ENCODE measurements at places on chromosomes 5 and 9.

- peak; percentile 84 for DNase-seq
These were observed 30.5 kb upstream of the UBAP2 start for GRCh38 chr9:34079181-34079580.

GRCh38 chr5:162240734-162241133, 173.2 kb downstream of the GABRG2 start:
- no peak for DNase-seq

DNA sequence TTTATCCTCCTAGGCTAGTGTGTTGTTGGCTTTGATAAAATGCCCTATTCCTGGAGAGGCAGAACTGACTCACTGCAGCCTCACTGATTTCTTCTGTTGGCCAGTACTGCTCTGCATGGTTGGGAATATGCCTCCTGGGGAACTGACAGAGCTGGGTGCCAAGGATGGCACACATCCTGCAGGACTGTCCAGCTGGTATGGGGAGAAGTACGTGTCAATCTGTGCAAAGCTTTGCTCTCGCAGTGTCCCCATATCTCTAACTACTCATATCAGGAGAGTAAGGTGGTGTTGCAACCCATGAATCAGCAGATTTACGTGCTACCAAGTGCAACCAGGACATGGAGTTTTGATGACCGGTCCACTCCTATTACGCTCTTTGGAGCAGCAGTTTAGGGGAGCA, 74.7 kb downstream of the TEK start:
- DNase-seq: peak; percentile 51

GRCh38 chr9:4287386-4287785, 12.5 kb downstream of the GLIS3 start:
- DNase-seq: peak; percentile 12

DNA sequence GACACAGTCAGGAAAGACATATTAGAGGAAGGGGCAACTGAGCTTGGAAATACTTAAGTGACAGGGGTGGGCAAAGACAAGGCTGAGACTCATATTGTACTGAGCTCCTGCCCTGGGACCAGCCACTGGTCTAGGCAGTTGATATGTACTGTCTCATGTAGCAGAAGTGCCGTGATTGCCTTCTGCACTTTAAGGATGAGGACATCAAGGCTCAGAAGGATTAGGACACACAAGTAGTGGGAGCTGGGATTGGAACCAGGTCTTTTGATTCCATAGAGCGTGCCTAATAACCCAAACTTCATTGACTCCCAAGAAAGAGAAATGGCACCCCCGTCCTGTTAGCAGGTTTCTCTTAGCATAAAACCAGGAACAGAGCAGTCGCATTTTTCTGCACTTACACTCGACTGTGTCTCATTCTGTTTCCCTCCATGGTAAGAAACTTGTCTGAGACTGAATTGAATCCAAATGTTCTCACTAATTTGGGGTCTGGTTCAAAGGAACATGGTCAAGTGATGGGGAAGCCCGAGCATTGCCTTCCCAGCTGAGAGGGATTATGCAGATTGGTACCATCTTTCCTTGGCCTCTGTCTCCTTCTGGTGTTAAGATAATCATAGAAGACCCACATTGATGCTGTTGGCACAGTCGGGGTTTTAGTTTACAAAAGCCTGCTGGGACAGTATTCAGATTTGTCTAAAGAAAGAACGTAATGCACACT, 70.4 kb downstream of the ANGPTL2 start:
- DNase-seq: no peak

GRCh38 chr5:152532714-152533113, 127.6 kb upstream of the NMUR2 start:
- peak; percentile 47 for DNase-seq

DNA sequence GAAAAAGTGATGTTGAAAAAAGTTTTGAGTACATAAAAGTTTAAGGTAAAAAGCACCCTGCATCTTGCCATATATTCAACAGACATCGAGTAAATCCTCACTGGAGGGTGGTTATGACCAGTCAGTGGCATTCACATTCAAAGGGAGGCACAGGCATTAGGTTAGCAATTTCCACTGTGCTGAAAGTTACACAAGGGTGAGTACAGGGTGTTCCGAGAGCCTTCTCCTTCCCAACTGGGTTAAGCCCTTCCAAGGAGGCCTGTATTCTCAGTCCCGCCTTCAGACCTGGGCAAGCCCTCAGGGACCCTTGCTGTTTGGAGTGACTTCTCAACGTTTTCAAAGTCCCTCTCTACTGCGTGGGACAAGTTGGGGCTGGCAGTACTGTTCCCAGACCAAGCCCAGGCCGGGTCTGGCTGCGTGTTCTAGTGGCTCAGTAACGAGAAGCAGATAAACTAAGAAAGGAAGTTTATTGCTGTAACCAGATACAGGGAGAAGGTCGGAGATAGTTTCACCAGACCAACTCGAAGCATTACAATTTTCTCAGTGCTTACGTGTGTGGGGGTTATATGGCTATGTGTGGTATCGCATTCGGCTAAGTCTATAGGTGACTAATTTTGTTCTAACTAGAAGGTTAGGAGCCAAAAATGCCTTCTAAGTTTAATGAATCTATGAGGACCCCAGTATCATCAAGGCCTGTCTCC, 13.0 kb upstream of the SETX start:
- DNase-seq: no peak

GRCh38 chr9:98445576-98445975, 190.1 kb upstream of the TBC1D2 start:
- no peak for DNase-seq

DNA sequence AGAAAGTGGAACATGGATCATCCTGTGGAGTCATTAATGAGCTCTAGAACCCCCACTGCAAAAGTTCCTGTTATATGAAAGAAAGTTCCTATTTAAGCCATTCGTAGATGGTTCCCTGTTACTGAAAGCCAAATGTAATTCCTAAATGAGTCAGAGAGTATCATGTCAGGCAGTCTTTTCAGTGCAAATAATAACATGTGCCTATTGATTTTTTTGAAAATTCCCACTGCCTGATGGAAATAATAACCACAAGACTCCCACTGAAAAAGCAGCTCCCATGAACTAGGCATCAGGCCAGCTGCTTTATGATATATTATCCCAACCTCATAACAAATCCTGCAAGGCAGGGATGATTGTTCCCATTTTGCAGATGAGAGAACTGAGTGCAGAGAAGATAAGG, 217.2 kb downstream of the DAB2IP start:
- DNase-seq: no peak

- no peak for DNase-seq
These were observed 80.1 kb upstream of the TNFAIP8 start for GRCh38 chr5:119275601-119276173.

GRCh38 chr5:154611341-154611767, 133.3 kb upstream of the HAND1 start:
- no peak for DNase-seq

DNA sequence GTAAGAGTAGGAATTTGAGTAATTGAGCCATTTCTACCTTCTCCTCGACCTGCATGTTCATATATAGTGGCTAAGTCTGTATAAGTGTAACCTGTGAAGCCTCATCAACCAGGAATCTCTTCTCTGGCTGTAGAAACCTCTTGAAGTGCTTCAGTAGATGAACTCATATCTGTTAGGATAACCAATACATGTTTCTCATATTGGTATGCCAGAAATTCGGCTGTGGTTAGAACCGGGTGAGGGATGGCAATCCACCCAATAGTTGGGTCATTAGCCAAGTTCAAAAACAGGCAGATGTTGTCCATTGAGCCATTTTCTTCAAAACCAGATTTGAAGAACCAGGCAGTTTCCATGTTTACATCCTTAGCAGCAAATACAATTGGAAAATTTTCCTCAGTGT, 28.9 kb upstream of the GSN start:
- DNase-seq: no peak

DNA sequence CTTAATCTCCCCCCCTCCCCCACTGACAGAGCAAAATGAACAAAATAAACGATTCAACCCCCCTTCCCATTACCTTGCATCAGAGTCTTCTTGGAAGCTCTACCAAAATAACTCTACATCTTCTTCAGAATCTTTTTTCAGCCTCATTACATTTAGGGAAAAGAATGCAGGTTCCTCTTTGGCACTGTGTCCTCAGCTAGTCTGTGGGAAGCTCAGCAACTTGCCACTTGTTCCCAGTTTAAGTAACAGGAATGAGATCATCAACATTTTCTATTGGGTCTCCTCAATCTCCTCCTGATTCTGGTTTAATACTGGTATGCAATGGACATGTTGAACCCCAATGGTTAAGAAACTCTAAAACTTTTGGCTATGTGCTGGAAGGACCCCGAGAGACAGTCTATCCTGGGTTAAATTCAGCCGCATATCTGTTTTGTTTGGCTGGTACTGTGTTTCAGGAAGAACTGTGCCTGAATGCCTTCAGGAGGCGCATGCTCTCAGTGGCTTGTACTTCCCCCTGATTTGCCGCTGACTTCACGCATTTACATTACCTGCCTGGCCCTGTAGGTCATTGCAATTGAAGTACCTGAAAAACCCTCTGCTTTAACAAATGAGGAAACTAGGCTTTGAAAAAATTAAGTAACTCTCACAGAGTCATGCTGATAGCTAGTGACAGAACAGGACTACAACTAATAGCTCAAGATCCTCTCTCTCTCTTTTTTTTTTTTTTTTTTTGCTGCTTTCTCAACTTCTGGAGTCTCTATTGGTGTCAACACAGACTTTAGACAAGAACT, 78.1 kb upstream of the HMHB1 start:
- DNase-seq: peak; percentile 3

DNA sequence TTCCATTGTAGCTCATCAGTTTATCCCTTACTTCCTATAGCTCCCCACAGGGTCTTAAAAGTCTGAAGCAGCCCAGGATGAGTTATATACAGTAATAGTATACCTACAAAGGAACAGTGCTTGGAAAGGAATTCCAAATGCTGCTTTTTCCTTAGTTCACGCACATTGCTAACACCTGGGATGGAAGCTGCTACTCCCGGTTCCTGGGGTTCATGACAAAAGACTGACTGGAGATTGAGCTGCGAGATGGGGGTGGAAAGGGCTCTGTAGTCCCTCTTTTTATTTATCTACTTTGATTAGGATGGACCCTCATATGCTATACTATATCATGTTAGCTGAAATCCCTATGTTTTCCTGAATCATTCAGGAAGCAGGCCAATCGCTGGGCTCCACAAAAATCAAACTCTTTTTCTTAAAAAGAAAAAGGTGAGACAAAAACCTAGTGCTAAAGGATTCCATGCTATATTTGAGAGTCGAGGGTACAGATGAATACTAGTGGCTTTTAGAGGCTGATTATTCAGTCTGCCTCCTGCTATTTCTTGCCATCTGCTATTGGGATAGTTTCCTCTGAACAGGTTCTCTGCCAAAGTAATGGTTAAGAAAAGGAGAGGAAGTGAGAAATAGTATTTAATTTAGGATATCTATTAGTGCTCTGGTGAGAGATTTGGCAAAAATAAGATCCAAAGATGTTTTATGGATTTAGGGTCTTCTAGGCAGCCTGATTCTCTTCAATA, 81.2 kb downstream of the MRPS27 start:
- no peak for DNase-seq

- DNase-seq: peak; percentile 40
These were observed 85.7 kb downstream of the AMBP start for GRCh38 chr9:113992276-113992951.

DNA sequence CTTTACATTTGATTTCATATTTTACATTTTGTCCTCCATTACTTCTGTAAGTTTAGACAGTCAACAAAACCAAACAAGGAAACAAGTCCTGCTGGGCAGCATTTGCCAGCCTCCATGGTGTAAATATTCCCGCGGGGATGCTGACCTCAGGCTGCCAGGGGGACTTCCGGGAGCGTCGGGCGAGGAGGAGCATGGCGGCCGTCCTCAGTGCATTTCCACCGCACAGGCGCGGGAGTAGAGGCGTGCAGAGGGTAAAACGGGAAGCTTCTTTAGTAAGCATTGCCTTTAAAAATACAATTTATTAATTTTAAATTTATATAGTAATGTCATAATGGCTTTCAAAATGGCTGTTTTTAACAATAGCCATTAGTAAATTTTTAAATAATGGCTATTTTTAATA, 385.3 kb upstream of the IRX4 start:
- no peak for DNase-seq

DNA sequence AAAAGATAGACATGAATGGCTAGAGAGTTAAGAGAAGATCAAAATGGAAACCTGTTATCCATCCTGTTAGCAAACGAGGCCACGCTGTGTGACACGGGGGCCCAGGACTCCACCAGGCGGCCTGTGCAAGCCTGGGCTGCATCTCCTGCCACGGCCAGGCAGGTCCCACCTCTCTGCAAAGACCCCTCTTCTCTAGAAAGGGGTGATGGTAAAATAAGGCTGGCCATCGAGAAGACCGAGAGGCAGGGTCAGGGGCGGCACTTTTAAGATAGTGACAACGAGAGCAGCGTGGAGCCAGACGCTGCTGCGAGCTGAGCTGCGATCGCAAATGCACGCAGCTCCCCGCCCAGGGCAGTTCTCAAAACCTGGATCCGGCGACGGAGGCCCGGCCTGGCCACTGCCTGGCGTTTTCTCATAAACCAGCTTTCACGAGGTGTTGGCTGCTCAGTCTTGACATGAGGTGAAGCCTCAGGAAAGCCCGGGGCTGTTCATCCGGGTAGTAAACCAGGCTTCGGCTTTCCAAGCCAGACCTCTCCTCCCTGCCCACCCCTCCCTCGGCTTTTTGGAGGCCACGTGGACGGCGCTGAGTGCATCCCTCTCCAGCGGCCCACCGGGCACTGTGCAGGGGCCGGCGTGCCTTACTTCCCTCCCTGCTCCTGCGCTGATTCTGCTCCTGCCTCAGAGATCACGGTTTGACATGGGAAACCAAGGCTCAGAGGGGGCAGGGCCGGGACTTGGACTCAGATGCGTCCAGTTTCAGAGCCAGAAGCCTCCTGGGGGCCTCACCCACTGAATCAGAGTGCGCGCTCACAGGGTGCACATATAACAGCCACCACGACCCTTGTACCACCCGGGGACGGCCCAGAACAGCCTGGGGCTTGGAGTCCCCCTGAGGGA, 151.6 kb upstream of the PHYKPL start:
- DNase-seq: no peak

Measured in M059J (cell line).